ENCODE measurements at places on chromosomes 7 and 10. TPM values are rescaled to one million over a fixed set of nuclear protein-coding genes. Genes with fewer than 3 reads are reported as not detected.

DNA sequence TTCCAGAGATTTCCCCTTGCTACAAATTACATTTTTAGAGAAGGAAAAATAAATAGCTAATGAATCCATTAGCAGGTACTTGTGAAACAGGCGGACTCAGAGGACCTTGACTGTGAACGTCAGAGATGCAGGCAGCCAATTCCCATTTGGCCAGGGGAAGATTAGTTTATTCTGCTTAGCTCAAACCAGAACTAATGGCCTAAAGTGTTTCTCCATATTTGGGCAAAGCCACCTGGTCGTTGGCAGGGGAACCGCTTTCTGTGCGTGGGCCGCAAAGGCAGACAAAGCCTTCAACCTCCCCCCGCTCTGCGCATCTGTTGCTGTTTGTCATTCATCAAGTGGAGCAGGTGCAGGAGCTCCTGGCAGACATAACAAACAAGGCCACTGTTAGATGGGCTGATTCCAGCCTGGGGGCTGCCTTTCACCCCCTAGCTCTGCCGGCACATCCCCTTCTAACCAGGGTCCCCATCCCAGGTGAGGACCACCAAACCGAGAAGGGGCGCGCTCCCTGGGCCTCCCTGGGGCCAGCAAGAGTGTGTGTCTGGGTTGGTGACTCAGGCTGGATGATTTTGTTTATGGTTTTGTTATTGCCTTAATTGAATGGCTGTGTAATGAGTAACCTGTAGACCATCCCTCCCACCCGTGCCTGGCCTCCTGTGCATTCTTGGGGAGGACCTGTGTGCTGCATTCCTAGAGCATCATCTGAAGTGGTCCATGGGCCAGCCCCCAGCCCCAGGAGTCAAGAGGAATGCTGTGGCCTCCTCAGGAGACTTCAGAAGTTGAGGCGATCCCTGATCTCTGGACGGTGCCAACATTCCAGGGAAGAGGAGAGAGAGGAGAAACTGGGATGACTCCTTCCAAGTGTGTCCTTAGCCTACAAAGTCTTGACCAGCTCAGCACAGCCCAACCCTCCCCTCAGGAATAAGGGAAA is 14.5 kb upstream of the CPA1 start:
- DNase-seq, result no peak

DNA sequence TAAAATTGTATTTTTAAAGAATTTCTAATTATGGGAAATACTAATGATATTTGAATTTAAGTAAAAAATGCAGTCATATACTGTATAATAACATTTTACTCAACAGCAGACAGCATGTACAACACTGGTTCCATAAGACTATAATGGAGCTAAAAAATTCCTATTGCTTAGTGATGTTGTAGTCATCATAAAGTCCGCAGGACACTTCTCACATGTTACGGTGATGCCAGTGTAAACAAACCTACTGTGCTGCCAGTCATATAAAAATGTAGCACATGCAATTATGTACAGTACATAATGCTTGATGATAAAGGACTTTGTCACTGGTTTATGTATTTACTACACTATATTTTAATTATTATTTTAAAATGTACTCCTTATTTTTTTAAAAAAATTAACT is 629.3 kb downstream of the IPMK start:
- no peak for DNase-seq

- DNase-seq, result no peak
These were observed 14.9 kb downstream of the BZW2 start for GRCh38 chr7:16660702-16661464.

DNA sequence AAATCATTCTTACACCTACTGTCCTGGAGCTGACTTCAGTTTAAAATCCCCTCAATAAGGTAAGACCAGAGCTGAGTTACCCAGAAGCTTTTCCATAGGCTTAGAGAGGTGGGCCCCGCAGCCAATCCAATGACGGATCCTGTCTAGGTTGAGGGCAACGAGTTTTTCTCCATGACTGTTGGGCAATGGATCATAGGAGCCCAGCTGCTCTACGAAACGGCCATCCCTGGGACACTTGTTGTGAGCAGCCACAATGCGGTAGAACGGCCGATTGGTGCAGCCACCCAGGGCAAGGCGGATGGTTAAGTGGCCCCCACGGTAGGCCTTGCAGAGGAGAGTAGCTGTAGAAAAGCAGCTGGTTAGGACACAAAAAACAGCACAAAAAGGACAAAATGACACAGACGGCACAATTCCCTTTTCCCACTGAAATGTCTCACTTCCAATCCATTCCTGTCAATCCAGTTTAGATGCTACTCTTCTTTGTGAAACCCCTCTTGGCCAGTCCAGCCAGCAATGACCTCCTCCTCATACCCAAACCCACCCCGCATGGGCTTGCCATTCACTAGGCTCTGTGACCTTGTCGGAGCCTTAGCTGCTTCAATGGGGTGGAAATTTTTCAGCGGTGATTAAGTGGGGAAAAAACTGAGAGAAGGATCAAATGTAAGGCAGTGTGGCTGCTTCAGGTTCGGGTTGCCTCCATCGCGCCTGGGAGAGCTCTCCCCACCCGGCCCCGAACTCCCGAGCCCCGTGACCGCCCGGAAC is 580 bp downstream of the MRPS16 start:
- DNase-seq, result no peak

DNA sequence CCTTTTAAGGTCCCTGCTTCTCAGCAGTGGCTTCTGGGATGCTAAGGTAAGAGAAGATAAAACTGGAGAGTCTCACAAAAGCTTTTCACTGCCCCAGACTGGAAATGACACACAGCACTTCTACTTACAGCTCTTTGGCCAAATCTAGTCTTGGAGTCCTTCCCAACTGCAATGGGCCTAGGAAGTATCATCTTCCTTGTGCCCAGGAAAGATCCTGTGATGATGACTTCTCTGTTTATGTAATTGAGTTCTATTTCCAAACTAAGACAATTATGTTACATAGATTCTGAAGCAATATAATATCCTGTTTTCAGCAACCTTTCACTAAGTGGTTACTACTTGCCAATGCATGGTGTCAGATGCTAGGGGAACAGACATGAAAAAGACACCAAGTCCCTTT is 234.1 kb downstream of the PTEN start:
- no peak for DNase-seq

DNA sequence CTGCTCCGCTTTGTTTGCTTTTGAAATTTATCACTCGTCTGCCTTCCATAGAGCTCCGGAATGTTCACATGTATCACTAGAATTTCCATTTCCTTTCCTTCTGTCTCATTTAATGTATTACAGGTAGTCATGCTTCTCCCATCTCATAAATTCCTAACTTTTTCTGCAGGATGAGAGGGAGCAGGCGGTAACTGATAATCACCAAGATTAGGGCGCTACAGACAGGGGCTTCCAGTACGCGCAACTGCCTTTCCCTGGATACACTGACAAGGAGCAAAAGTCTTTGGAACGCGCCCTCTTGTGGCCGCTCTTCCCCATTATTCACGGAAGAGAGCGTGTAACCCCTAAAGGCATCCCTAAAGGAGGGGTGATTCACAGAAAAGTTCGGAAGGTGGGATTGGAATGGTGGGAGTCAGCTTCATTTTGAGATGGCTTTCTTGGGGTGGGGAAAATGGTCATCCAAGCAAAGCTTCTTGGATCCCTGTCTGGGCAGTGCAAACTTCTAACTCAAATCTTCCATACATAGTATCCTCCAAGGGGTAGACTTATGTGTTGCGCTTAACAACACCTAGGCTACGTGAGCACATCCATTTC is 6.5 kb downstream of the INHBA start:
- peak; percentile 63 for DNase-seq

GRCh38 chr7:45888185-45888992 is at the start of gene IGFBP1:
Gene IGFBP1, plus strand, starts transcription at chr7:45888488. Its CDS starts 165 bp downstream, at chr7:45888653.
- no peak for DNase-seq

GRCh38 chr7:140213684-140214074 is 36.9 kb upstream of the KDM7A start:
- DNase-seq, result peak; percentile 23

- no peak for DNase-seq
These were observed 338.2 kb upstream of the PRKCQ start for GRCh38 chr10:6918305-6918704.

- peak; percentile 12 for DNase-seq
These were observed 44.3 kb downstream of the INSYN2A start for GRCh38 chr10:127151981-127152699.

DNA sequence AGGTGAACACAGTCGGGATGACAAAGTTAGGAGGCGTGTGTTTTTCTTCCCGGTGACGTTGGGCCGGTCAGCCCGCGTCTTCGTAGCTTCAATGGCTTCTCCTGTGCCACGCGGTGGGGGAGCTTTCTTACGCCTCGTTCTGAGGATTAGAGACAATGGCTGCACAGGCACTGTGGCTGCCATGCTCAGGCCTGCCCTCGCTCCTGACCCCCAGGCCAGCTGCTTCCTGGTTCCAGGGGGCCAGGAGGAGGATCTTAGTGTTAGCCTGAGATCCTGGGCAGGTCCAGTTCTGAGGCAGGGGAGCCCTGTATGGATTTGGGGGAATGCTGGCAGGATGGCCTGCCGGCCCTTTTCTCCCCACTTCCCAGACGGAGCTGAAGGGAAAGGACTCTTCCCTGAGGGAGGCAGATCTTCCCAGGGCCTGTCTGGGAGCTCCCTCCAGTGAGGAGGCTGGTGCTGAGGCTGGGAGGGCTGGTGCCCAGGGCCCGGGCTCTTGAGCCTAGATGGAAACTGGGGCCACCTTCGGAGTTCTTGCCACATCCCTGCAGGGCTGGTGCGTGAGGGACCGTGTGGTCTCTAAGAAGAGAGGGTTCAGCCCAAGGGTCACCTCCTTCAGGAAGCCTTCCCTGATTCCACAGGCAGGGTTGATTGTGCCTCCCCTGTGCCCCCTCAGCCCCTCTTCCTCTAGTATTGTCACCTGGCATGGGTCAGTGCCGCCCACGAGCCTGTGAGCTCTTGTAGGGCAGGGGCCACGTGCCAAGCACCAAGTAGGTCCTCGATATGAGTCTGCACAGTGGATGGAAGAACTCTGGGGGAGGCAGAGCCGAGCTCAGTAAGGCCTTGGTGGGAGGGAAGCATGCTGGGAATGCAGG is 101.4 kb downstream of the GRK5 start:
- no peak for DNase-seq

- DNase-seq, result no peak
These were observed 11.5 kb upstream of the AKR1B10 start for GRCh38 chr7:134515569-134516468.

GRCh38 chr10:79103585-79103984 is 34.8 kb downstream of the ZMIZ1 start:
- no peak for DNase-seq

The GJD4 gene
- polyA plus RNA-seq, result 0.40 TPM

The SPDYE11 gene
- polyA plus RNA-seq, result 1.8 TPM

The ZNF22 gene
- 72.5 TPM for polyA plus RNA-seq

The MORN4 gene
- polyA plus RNA-seq, result 14.7 TPM

The PSD gene
- polyA plus RNA-seq, result 13.4 TPM

Data from right lung (tissue), 10 donors.